ENCODE measurements at places on chromosomes 4 and X. TPM values are rescaled to one million over a fixed set of nuclear protein-coding genes. Genes with fewer than 3 reads are reported as not detected.
A peak's percentile ranks its signal among the peaks of the same experiment; 100 is the strongest.

DNA sequence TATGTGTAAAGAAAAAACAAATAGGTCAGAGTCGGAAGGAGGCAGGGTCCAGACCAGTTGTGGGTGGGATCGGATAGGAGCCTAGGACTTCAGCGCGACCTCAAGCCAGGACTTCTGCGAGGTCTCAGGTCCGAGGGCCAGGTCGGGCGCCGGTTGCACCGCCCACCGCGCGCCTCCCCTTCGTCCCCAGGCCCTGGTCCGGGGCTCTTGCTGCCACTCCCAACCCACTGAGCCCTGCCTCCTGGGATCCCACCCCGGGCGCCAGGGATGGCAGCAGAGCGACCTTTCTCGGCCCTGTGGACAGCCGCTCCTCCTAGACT lies 12.3 kb downstream of the PITX2 start:
- no peak for DNase-seq

DNA sequence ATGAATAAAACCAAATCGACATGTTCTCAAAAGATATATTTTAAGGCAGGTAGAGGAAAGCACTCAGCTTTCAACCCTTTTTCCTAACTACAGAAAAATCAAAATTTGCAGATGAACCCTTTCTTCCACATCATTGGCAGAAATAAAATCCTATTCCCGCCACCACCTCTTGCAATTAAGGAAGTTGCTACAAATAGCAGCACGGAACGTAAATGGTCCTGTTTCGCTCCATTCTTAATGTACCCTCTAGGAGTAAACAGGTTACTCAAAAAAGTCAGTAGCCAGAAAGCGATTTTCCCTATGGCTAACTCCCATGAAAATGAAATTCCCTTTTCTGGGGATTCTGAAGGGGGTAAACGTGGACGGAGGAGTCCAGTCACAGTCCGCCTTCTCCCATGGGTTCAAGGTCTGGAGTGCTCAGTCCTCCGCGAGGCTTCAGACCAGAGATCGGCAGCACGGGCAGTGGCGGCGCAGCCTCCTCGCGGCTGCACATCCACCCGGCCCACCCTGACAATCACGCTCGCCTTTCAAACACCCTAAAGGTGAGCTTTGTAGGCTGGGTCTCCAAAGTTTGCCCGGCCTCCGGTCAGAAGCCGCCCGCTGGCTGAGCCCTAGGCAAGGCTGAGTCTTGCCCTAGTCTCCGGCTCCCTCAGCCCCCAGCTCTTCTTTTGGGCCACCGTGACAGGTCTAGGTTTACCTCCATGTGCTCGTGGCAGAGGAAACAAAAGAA lies 1.8 kb downstream of the ATP11C start:
- DNase-seq = peak; percentile 40

GRCh38 chrX:134718966-134719317 lies 60.7 kb upstream of the PLAC1 start:
- DNase-seq = no peak

RTL9 gene
- polyA plus RNA-seq = 1.2 TPM

GRCh38 chrX:116399681-116400080 lies 36.7 kb upstream of the SLC6A14 start:
- DNase-seq = no peak

ZNF711 gene
- 26.1 TPM for polyA plus RNA-seq

GRCh38 chr4:145796346-145796745 lies 116.4 kb downstream of the C4orf51 start:
- no peak for DNase-seq

DNA sequence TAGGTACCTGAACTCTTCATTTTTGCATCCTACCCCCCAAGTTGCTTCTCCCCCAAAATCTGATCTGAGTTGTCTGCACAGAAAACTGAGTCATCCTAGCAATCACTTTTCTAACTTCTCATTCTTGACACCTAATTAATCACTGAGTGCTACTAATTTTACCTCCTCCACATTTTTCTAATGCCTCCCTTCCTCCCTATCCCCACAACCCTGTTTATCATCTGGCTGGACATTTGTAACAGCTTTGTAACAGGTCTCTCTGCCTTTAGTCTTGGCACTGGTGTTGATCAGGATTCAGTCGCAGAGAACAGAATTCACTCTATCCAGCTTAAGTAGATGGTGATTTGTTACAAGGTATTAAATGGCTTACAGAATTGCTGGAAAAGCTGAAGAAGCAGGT lies 303.9 kb upstream of the GATB start:
- no peak for DNase-seq

CCNB3 gene
- 2.0 TPM for polyA plus RNA-seq

- no peak for DNase-seq
These were observed 518 bp upstream of the CNKSR2 start for GRCh38 chrX:21373637-21374162.

CT45A3 gene
- 1.1 TPM for polyA plus RNA-seq

DNA sequence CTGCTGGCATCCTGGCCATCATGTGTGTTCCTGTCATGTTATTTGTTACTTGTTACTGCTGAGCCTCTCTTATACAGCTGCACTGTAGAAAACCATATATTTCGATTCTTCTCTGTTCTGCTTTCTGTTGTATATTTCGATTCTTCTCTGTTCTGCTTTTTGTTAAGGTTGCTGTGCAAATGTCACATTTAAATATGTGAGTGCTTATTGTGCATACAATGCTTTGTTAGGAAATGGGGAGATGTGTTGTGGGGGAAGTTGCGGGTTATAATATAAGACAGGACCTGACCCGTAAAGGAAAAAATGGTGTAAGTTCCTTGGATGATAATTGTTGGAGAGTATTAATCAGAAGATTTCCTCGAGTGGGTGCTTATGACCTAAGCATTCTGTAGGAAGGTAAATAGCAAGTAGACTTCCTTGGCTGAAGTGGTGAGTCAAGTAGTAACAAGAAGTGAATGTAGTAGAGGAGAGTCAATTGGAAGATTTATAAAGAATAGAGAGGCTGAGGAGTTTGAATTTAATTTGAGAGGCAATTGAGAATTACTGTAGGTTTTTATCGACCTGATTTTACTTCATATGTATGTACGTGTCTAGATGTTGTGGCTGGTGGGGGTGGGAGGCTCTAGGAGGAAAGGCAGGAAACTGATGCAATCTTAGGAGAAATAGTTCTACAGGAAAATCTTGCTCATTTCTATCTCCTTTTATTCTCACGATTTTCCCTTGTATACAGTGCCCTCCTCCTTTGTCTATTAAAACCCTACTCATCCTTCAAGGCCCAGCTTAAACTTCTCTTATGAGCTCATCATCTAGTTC lies 8.5 kb downstream of the OGT start:
- DNase-seq = no peak

GRCh38 chrX:105347373-105347772 lies 126.9 kb upstream of the TEX13A start:
- DNase-seq = no peak

- DNase-seq = no peak
These were observed 25.5 kb upstream of the GPAT3 start for GRCh38 chr4:83510442-83510841.

- DNase-seq = peak; percentile 47
These were observed 170.7 kb downstream of the SLIT2 start for GRCh38 chr4:20422398-20422797.

- peak; percentile 12 for DNase-seq
These were observed 25.4 kb upstream of the TBC1D9 start for GRCh38 chr4:140781596-140781995.
